ENCODE measurements at places on chromosomes 6 and 20. TPM values are rescaled to one million over a fixed set of nuclear protein-coding genes. Genes with fewer than 3 reads are reported as not detected.
A peak's percentile ranks its signal among the peaks of the same experiment; 100 is the strongest.

DNA sequence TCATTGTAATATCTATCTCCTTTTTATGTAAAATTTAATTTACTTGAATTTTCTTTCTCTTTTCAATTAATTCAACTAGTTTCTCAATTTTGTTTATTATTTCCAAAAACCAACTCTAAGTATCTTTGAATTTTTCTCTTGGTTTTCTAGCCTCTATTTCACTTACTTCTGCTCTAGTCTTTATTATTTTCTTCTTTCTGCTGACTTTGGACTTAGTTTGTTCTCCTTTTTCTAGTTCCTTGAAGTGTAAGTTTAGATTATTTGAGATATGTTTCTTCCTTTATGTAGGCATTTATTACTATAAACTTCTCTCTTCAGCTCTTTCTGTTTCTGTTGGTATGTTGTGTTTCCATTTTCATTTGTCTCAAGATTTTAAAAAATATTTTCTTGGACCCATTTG lies 70.8 kb downstream of the TNFAIP3 start:
- no peak for DNase-seq

- no peak for DNase-seq
Measured at GRCh38 chr6:64439274-64439673, 803.7 kb downstream of the PHF3 start.

- no peak for DNase-seq
Measured at GRCh38 chr6:26627843-26628242, 31.1 kb downstream of the ABT1 start.

DNA sequence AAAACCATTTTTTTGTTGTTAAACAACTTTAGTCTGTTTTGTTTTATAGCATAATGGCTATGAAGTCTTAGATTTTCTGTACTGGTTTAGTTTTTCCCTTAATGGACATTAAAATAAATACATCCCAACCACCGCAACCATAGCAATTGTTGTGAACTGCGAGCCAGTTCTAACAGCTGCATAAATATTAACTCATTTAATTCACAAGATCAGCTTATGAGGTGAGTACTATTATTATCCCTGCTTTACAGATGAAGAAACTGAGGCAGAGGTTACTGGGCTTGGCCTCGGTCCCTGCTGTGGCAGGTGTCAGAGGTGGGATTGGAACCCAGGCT lies 23.1 kb downstream of the MOCS3 start:
- no peak for DNase-seq

- DNase-seq, result no peak
Measured at GRCh38 chr20:5074232-5074674, 45.5 kb downstream of the PCNA start.

ELOVL4 gene
- 16.9 TPM for total RNA-seq

DNA sequence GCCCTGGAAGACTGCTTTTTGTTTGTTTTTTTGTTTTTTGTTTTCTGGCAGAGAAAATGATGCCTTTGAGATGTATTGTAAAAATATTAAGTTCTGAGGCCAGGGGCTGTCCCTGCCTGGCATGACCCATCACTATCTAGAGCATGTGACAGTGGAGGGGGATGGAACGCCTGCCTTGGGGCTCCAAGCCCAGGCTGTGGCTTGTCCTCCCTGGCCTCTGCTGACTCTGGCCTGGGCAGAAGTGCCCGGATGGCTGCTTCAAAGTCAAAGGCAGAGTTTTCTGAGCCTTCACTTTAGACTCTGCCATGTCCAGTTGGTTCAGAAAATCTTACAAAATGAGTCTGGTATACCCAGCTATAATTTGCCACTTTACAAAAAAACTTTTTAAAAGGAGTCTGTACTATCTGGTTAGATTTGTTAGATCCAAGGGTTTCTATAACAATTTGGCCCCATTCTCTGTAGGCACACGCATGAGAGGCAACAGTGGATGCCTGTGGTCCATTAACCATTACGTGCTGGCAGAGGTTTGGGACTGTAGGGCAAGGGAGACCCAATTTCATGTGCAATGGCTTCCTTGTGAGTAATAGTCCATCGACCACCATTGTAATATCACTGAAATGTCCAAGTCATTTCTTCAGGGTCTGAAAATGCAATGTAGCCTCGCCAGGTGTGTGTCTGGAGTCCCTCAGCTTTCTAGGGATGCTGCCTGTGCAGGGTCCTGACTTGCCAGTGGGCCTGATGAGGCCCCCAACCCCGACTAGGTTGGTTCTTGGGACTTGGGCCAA lies 8.3 kb downstream of the PPP1R3G start:
- no peak for DNase-seq

LAMA4 gene
- not detected for total RNA-seq

MAP7 gene
- 60.7 TPM for total RNA-seq

GRCh38 chr6:32984622-32985389 lies 16.4 kb downstream of the BRD2 start:
- DNase-seq, result peak; percentile 79

NAPB gene
- 13.1 TPM for total RNA-seq

RIMS4 gene
- total RNA-seq, result 0.35 TPM

ECHDC1 gene
- total RNA-seq, result 71.0 TPM

DNA sequence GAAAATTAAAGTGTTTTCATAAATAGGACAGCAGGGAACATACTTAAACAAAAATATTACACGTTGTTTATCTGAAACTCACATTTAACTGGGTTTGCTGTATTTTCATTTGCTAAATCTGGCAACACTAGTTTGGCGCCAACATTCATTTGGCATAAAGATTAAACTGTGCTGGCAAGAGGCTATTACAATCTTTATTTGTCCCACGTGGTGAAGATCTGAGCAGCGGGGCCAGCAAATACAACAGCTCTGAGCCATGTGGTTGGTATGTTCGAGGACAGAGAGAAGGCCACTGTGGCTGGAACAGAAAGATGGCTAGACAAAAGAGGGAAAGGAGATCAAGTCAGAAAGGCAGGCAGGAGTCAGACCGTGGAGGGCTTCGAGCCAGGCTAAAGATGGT lies 234.2 kb downstream of the ZNF217 start:
- DNase-seq, result no peak

WFDC5 gene
- total RNA-seq, result not detected

FAM83C gene
- total RNA-seq, result not detected

DNA sequence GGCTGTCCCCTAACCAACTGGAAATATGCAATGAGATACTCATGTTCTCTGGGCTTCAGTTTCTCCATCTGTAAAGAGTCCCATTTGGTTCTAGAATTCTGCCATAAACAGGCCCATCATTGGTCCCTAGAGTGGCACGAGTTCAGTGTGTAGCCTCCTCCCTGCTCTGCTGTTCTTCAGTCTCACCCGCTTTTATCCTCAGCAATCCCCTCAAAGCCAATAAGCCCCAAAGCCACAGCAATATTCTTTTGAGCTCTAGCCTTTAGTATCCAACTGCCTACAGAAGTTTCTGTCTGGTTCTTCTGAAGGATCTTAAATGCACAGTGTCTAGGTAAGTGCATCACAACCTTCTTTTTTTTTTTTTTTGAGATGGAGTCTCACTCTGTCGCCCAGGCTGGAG lies 9.8 kb upstream of the MRPS18A start:
- no peak for DNase-seq

DNA sequence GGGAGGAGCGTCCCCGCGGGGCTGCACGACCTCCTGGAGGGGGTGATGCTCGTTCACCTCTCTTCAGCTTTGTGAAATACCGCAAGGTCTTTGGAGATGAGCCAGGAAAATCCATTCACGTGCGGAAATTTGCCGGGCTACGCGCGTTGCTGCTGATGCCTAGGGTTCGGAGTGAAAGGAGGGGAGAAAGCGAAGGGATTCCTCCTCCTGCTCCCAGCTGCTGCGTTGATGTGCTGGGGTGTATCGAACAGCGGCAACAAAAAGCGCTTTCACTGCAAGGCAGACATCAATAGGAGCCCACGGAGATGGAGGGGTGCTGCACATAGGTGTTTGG lies 391 bp upstream of the B3GAT2 start:
- no peak for DNase-seq

- no peak for DNase-seq
Measured at GRCh38 chr6:43311666-43312065, 3.0 kb upstream of the CRIP3 start.

PNPLA1 gene
- not detected for total RNA-seq

GRCh38 chr6:163725008-163725941 lies 310.8 kb downstream of the QKI start:
- no peak for DNase-seq

DNA sequence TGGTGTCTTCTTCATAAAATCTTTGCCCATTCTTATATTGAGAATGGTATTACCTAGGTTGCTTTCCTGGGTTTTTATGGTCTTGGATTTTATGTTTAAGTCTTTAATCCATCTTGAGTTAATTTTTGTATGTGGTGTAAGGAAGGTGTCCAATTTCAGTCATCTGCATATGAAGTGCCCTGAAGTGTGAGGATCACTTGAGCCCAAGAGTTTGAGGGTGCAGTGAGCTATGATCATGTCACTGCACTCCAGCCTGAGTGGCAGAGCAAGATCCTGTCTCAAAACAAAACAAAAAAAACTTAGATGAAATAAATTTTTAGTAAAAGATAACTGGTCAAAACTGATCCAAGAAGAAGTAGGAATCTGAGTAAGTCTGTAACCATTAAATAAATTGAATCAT lies 215.4 kb downstream of the TBC1D7 start:
- no peak for DNase-seq

GRCh38 chr6:17490724-17491123 lies 97.3 kb downstream of the CAP2 start:
- no peak for DNase-seq

Data from NCI-H460 (cell line).